ENCODE measurements at places on chromosomes 13 and 19. TPM values are rescaled to one million over a fixed set of nuclear protein-coding genes. Genes with fewer than 3 reads are reported as not detected.

DNA sequence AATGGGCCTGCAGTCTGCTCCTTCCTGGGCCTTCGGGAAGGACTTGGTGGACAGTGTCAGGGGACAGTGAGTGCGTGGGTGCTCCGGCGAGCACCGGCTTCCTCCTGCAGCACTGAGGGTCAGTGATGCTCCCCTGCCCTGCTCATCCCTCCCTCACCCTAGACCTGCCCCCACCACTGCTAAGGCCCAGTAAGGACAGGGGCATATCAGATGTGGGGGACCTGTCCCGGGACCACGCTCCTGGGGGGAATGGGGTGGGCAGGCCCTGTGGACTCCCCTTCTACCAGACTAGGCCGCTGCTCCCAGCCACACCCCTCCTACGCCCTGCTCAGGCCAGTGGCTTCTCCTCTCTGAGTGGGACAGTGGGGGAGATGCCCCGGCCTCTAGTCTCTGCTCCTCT, 3.2 kb downstream of the MICOS13 start:
- no peak for DNase-seq

DNA sequence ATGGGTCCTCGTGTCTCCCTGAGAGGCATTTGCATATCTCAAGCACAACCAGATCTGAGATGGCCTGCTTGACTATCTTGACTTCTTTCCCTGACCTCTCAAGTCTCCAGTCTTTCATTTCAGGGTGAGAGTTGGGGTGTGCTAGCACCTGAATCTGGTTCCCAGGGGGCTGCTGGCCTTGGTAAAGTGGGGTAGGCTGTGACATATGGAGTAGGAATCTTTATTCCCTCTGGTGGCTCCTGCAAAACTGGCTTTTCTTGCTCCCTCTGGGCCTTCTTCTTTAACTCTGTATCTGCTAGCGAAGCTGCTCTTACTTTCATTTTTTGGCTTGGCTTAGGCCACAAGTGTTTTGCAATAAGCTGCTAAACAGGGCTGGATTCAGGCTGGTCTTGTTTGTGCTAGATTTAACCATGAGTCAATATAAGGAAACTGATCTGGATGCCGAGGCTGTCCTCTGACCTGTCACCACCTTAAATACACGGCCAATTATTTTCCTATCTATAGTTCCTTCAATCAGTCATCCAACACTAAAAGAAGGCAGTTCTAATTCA, 42.3 kb downstream of the ZNF493 start:
- no peak for DNase-seq

DNA sequence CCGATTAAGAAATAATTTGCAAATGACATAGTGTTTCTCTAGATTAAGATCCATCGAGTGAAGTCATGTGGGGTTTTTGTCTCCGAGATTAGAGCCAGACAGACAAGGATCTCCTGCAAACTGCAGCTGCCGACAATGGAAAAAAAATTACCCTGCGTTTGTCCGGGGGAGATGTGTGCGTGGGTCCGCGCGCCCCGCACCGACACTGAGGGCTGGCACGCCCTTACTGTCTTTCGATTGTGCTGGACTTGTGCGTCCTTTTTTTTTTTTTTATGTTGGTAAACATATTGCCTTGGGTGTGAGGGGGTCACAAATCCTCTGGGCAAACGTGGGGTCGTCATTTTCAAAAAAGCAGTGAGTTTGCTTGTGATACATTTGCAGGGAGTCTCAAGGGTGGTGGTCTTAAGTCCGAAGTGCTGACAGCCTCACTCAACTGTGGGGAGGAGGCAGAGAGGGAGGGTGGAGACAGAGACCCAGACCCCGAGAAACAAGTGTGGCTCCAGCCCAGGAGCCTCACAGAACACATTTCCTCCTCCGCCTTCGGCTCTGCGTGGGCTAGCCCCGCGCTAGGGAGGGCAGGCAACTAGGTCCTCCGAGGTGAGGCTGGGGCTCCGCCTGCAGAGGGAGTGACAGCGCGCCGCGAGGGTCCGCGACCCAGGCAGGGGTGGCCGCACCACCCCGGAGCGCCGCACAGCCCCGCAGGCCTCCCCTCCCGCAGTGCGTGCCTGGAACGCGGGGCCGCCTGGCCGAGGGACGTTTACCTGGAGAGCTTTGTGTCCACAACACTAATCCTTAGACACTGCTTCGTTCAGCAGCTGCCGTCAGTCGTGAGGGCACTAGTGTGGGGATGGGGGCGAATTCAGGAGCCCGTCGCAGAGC, 11.7 kb upstream of the SOX1 start:
- DNase-seq: no peak

Gene ZIK1
- 3.6 TPM for total RNA-seq

Gene OR7G2
- not detected for total RNA-seq

Gene ARHGAP33
- 39.3 TPM for total RNA-seq

Measured in activated CD4-positive, alpha-beta memory T cell treated with anti-CD3 and anti-CD28 coated beads for 36 hours (primary cell).